GM12865 (cell line): ENCODE measurements at places on chromosomes 5 and 9.

- DNase-seq, result no peak
These were observed 382.6 kb downstream of the RASEF start for GRCh38 chr9:82680179-82680935.

- no peak for DNase-seq
These were observed 3.5 kb downstream of the MSANTD3 start for GRCh38 chr9:100430286-100430940.

- DNase-seq, result no peak
These were observed 24.9 kb downstream of the NEK6 start for GRCh38 chr9:124282442-124283227.

- DNase-seq, result no peak
These were observed 133.6 kb downstream of the WDR41 start for GRCh38 chr5:77358255-77359205.

DNA sequence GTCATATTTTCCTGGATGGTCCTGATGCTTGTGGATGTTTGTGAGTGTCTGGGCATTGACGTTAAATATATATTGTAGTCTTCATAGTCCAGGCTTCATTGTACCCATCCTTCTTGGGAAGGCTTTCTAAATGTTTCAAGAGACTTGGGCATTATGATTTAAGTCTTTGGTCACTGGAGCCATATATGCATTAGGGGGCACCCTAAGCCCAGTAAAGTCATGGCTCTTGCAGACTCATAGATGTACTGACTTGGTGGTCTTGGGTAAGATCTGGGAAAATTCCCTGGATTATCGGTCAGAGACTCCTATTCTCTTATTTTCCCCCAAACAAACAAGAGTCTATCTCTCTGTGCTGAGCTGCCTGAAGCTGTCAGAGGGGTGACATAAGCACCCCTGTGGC lies 271.1 kb downstream of the TRIM36 start:
- peak; percentile 15 for DNase-seq

- no peak for DNase-seq
These were observed 139.2 kb downstream of the GABBR2 start for GRCh38 chr9:98569491-98569890.
